ENCODE measurements at places on chromosomes 16 and 17.

DNA sequence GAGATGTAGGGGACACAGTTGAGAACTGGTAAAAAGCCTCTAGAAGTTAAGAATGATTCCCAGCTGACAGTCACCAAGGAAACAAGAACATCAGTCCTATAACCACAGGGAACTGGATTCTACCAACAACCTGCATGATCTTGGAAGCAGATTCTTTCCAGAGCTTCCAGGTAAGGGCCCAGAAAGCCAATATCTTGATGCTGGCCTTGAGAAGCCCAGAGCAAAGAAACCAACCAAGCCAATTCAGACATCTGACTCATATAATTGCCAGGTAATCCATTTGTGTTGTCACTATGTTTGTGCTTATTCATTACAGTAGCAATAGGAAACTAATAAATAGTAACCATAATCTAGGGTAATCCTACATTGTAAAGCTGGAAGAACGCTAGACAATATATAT, 81.6 kb downstream of the CACNG1 start:
- no peak for DNase-seq

DNA sequence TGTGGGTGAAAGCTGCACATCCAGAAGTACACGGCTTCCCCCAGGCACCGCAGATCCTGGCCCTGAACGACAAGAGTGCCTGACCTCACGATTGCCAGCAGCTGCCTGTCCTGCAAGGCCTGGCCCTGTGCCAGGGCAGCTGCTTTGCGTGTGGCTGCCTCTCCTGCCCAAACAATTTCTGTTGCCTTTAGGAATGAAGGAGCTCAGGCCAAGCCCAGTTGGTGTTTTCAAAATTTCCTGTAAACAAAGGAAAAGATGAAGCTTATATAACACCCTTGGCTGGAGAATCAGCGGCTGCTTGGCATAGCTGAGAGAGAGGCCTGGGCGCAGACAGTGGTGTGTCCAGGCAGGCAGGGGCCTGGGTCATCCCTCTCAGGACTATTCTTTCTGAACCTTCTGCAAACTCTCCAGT, 11.7 kb upstream of the SLC47A2 start:
- DNase-seq: no peak

GRCh38 chr17:17681744-17682292, 560 bp downstream of the RAI1 start:
- DNase-seq: no peak

DNA sequence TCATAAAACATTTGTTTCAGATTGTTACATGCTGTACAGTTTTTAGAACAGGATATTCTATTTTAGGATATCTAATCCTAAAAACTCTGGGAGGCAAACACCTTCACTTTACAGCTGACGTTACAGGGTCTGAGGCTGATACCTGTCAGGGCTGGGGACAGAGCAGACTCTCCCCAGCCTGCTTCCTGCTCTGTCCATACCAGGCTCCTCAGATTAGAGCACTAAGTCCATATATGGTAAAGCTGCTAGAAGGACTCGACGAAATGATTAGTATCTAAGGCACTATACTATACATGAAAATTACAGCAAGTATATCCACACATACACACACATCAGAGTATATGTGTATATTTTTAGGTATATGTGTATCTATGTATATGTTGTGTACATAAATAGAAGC, 125.2 kb downstream of the ZFHX3 start:
- DNase-seq: no peak

DNA sequence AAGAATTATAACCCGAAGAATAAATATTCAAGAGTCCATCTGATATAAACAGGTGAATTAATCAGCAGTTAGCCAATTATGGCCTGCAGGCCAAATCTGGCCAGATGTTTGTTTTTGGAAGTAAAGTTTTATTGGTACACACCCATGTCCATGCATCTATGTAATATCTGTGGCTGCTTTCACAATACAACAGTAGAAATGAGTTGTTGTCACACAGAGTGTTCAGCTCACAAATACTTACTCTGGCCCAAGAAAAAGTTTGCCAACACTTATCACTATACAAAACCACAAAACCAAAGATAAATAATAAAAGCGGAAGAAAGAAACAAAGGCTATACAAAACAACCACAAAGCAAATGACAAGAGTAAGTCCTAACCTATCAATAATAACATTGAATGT, 109.4 kb downstream of the CDYL2 start:
- no peak for DNase-seq

- no peak for DNase-seq
Measured at GRCh38 chr16:4922721-4923342, 14.1 kb downstream of the PPL start.

GRCh38 chr17:13922885-13923284, 146.4 kb upstream of the COX10 start:
- no peak for DNase-seq

GRCh38 chr16:84834403-84834772, 14.6 kb downstream of the CRISPLD2 start:
- DNase-seq: no peak

DNA sequence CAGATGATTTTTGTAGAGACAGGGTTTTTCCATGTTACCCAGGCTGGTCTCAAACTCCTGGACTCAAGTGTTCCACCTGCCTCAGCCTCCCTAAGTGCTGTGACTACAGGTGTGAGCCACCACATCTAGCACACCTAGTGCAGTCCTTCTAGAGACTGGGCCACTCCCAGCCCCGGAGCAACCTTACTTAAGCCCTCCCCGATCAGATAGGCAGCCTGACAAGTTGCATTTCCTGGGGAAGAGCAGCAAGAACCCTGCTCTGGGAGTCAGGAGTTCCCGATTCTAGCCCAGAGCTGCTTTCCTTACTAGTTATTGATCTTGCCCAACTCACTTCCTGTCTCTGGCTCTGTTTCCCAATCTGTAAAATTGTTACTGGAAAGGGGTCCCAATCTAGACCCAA, 7.0 kb upstream of the NAGLU start:
- no peak for DNase-seq

DNA sequence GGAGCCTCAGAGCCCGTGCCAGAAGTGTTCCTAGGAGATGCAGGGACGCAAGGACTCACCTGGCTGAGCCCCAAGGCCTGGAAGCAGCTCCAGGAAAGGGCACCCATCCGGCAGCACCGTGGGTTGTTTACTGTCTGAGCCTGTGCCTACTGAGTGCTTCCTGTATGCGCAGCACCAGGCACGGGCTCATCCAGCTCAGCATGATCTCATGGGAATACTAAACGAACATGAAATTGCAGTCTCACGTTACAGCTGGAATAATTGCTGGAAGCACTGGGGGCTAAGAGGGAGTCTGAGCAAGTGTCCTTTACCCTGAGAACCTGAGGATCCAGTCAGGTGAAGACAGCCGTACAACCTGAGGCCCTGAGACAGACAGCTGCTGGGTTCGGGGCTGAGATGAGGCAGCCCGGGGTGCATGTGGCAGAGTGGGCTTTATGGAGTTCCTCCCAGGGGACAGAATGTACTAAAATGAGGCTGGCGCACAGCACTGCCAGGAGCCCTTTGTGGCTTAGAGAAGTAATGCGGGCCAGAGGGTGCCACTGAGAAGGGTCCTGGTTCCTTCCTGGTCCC, 5.4 kb downstream of the CTRL start:
- DNase-seq: no peak

DNA sequence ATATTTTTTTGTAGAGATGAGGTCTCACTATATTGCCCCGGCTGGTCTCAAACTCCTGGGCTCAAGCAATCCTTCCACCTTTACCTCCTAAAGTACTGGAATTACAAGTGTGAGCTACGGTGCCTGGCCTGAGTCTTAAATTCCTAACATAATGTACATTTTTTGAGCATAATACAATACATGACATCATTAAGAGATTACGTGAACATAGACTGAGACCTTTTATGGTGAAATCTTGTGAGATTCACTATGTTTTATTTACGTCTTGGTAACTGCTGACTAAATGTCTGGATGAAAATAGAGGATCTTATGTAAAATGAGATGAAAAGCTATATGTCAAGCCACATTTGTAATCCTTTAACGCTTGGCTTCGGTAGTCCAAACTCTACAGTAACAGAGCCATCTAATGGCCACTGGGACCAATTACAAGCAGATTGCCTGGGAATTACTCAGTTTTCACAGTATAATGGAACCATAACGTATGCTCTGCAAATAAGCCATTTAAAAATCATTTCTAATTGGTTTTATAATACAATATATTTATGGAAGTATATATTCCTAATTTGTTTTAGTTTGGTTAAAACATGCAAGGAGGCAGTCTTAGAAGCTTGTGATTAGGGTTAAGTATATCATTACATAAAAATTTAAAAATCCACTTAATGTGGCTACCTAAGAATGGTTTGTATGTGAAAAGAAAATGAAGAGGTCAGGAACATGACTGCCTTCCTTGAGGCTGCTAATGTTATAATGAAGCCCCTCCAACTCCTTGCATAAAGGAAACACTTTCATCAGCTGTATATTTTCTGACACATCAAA, 8.1 kb upstream of the EFCAB13 start:
- DNase-seq: peak; percentile 95

DNA sequence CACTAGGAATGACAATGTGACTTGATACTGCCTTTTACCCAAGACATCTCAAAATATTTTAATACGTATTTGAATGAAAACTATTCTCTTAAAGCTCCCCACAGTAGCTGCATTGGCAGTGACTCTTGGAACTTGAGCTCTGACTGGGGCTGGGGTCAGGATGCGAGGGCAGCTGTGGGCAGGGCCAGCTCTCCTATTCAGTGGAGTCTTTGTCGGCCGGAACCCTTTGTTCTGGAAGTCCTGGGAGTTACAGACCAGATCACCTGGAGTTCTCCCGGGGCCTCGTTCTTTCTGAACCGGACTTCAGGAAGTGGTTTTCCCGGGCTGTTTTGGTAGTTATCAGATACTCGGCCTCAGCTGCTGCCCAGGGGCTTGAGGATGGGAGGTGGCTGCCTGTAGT, 84.9 kb downstream of the NPIPB11 start:
- DNase-seq: no peak

DNA sequence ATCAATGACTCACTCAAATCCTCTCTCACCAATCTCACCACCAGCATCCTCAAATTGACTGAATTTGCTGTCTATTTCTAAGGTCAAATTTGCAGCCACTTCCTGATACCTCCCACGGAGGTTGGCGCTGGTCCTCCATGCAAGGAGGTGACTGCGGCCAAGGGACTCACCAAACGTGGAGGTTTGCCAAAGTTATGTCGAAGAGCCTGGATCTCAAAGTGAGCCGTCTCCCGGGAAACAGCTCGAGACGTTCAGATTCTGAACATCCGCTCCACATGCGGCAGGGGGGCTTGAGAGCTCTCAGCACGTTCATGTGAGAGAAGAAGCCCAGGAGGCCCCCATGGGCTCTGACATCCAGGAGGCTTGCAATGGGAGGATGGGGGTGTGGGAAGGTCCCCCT, 22.6 kb downstream of the LGALS3BP start:
- DNase-seq: no peak

DNA sequence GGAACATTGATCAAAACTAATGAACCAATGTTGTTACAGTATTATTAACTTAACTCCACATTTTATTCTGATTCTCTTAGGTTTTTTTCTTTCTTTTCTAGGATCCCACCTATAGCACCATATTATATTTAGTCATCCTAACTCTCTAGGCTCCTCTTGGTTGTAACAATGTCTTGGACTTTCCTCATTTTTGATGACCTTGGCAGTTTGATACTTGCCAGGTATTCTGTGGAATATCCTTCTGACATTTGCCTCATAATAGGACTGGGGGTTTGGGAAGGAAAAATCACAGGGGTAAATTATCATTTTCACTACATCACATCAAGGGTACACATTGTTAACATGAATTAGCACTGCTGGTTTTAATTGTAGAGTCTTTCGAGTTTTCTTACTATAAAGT, 851.6 kb upstream of the SOX9 start:
- DNase-seq: no peak

GRCh38 chr17:78128551-78129350, at the start of gene TMC6:
TMC6 (minus strand) TSS chr17:78128755; CDS start chr17:78126832, 1,923 bp downstream.
- DNase-seq: no peak

- no peak for DNase-seq
Measured at GRCh38 chr16:4611337-4612021, 3.2 kb downstream of the UBALD1 start.

DNA sequence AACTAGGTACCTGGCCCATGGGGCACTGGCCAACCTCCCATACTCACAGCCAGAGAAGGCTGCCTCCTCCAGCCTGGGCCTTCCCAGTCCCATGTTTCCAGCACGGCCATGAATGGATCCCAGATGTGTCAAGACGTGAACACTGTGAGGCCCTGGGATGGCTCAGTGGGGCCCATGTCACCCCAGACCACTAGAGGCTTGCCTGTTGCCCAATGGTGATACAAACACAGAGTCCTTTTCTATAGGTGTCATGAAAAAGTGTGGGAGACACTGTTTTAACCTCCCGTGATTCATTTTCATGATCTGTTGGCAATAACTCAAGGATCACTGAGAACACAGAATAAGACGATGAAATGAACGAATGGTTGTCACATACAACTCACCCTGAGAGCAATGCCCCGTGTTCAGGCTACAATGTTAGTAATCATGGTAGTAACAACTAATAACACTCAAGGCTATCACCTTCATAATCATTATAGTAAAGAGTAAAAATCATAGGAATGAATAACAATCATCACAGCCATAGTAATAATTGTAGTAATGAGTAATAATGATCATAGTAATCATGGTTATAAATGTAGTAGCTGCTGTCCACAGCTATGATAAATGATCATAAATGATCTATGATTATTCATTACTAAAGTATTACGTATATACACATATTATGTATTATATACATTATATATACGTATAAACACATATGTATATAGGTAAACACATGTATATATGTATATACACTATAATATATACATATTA, 64.0 kb downstream of the DYNLRB2 start:
- no peak for DNase-seq

DNA sequence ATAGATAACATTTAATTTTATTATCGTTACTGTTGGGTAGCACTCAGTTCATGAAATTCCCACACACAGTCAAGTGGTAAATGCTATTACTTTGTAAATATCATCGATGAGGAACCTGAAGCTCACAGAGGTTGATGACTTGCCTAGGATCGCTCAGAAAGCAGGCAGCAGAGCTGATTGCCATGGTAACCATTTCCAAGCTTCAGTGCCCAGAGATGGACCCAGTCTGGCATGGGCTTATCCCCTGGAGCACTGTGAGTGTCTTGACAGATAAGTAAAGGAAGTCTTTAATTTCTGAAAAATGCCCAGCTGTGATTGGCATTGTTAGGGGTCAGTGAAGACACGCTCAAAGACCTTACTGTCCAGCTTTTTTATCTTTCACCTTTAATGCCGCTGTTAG, 95.0 kb downstream of the PRKCB start:
- DNase-seq: no peak

- no peak for DNase-seq
Measured at GRCh38 chr17:72354071-72354470, 233.3 kb downstream of the SOX9 start.

DNA sequence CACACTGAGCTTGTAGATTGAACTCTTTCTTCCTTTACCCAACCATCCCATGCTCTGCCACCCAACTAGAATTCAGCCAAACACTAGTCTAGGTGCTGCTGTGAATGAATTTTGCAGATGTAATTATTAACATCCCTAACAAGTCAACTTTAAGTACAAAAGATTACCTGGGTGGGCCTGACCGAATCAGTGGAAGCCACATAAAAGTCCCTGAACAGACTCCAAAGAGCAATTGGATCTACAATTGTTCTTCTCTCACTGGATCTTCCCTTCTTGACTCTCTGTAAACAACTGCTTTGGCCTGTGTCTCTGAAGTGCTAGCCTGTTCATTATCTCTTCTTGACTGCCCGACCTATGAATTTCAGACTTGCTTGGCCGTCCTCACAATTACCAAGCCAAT, 67.9 kb downstream of the PMP22 start:
- DNase-seq: no peak

- peak; percentile 22 for DNase-seq
Measured at GRCh38 chr16:88688013-88688778, 1.9 kb upstream of the SNAI3 start.

All from retinal pigment epithelial cell (primary cell).